ENCODE measurements at places on chromosomes 11 and 22.

DNA sequence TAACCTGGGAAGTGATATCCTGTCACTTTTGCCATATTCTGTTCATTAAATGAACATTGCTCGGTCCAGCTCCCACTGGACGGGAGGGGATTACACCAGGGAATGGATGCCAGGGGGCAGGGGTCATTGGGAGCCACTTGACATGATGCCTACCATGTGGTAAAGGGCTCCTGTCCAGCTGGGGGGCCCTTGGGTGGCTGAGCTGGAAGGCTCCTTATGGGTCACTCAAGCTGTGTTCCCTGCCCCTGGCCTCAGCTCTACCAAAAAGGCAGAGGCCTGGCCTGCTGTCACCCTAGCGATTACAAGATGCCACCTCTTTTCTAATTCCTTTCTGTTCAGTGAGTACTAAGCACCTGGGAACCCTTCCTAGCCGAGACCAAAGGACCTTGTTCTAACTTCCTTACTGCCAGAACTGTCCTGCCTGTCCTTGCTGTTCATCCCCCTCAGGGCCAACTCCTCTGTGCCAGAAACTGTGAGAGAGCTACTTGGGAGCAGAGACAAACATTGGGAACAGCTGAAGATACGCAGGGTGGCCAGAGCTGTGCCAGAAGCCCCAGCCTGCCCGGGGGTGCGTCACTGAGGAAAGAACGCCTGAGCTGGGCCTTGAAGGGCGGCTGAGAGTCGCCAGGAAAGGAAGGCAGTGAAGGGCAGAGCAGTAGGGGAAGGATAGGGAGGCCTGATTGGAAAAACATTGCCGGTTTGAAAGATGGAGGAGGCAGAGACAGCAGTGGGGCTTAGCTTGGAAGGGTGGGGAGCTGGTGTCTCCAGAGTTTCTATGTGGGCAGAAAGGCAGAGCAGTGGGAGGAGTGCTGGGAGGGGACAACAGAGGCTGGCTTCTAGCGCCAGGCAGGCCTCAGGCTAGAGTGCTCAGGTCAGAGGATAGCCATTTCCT lies 12.7 kb upstream of the UVRAG start:
- no peak for DNase-seq

GRCh38 chr22:17366830-17367229 lies 2.4 kb upstream of the CECR2 start:
- peak; percentile 13 for DNase-seq

DNA sequence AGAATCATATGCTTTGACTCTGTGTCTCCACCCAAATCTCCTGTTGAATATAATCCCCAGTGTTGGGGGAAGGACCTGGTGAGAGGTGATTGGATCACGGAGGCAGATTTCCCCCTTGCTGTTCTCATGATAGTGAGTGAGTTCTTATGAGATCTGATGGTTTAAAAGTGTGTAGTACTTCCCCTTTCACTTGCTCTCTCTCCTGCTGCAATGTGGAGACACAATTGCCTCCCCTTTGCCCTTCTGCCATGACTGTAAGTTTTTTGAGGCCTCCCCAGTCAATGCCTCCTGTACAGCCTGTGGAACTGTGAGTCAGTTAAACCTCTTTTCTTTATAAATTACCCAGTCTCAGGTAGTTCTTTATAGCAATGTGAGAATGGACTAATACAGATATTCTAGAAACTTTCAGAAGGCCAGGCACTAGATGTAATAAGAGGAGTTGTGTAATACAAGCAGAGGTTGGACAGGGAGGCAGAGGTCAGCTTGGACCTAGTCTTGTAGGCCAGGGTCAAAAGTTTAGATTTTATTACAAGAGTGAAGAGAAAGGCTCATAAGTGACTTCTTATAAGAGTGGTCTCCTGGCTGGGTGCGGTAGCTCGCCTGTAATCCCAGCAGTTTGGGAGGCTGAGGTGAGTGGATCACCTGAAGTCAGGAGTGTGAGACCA lies 9.3 kb upstream of the SERPING1 start:
- no peak for DNase-seq

- DNase-seq: no peak
Observed at GRCh38 chr22:36055376-36056295, 27.0 kb upstream of the RBFOX2 start.

DNA sequence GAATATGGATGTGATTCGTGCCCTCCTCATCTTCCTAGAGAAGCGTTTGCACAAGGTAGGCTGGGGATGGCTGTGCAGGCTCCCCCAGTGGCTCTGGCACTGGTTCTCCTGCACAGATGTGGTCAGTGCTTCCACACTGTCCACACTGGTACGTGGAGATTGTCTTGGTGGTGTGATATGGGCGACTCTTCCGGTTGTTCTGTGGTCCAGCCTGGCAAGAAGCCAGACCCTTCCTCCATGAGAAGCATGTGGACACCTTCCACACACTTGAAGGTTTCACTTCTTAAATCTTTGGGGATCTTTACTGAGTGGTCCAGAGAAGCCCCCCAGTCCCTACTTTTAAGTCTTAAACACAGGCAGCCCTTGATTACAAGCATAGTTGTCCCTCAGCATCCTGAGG lies 3.8 kb downstream of the RIC8A start:
- DNase-seq: no peak

DNA sequence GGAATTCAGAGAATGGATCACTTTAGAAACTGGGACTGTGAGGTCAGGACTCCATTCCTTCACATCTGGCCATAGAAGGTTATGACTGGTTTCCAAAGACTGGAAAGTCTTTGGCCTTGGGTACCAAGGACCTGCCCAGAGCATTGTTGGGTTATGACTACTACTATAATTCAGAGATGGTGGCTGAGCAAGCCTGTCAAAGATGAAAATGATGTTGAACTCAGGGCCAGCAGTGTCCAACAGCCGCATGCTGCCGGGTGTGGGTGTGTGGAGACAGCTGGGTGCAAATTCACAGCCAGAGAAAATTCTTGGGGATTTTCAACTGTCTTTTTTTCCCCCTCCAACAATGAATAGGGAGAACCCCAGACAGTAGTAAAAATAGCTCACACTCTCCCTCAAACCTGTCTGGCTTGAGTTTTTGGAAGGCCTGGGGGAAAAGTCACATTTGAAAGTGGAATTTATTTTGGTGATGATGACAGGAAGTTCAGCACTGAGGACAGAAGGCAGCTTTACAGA lies 166.8 kb upstream of the NCAM1 start:
- no peak for DNase-seq

GRCh38 chr22:45756558-45756957 lies 84.9 kb downstream of the ATXN10 start:
- no peak for DNase-seq

DNA sequence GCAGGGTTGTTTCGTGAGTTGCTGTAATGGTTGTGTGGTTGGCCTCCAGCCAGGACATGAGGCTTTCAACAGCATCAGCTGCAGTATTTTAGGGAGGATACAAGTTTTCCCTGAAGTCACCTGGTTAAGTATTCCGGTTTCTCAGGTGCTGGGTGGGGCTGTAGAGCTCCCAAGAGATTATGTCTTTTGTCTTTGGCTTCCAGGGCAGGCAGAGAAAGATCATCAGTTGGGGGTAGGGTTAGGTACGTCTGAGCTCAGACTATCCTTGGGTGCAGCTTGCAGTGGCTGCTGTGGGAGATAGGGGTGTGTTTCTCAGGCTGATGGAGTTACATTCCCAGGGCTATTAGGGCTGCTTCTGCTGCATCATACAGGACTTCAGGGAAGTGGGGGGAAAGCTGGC lies 47.5 kb upstream of the MRGPRX1 start:
- DNase-seq: no peak

- no peak for DNase-seq
Observed at GRCh38 chr11:48024635-48025071, 44.3 kb downstream of the PTPRJ start.

DNA sequence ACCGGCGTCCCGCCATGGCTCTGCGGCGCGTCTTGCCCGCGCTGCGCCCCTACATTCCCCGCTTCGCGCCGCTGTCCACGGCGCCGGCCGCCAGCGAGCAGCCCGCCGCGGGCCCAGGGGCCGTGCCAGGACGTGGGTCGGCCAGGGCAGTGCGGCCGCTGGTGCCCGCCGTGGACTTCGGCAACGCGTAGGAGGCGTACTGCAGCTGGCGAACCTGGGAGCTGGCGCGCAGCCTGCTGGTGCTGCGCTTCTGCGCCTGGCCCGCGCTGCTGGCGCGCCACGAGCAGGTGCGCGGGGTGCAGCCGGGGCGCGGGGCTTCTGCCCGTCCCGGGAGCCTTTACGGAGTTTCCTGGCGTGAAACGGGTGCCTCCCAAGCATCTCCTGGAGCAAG lies 20.1 kb downstream of the DGCR6L start:
- DNase-seq: no peak

- no peak for DNase-seq
Observed at GRCh38 chr11:3959903-3960265, 104.4 kb downstream of the STIM1 start.

GRCh38 chr11:102783720-102784119 lies 3.3 kb upstream of the MMP10 start:
- no peak for DNase-seq

DNA sequence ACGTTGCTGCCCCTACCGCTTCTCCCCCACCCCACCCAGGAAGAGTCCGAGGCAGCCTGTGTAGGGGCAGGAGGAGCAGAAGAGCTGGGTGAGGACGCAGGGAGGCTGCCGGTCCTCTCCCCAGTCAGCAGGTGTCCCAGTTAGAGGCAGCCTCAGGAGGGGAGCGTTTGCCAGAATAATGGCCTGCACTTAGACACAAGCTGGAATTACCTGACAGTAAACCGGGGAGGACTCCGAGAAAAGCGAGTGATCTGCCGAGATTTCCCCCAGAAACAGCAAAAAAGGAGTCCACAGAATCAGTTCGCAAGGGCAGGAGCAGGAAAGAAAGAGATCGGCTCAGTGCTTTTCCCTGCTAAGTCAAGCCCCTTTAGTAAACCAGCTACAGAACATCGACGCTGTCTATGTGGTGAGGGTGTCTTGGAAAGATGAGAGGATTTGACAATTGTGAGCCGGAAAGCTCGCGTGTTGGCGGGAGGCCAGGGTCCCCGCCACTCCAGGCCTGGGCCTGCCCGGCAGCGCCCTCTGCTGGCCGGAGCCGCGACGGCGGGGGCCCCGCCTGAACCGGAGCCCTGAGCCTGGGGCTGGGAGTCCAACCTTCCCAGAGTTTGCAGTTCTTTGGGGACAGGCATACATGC lies 17.7 kb upstream of the THRSP start:
- DNase-seq: peak; percentile 65

GRCh38 chr11:113148076-113148475 lies 166.3 kb upstream of the TTC12 start:
- DNase-seq: no peak

- no peak for DNase-seq
Observed at GRCh38 chr11:126350836-126351235, 4.7 kb upstream of the ST3GAL4 start.

- DNase-seq: no peak
Observed at GRCh38 chr11:22472306-22472705, 134.1 kb downstream of the SLC17A6 start.

- no peak for DNase-seq
Observed at GRCh38 chr11:65478388-65479183, 20.3 kb upstream of the MALAT1 start.

DNA sequence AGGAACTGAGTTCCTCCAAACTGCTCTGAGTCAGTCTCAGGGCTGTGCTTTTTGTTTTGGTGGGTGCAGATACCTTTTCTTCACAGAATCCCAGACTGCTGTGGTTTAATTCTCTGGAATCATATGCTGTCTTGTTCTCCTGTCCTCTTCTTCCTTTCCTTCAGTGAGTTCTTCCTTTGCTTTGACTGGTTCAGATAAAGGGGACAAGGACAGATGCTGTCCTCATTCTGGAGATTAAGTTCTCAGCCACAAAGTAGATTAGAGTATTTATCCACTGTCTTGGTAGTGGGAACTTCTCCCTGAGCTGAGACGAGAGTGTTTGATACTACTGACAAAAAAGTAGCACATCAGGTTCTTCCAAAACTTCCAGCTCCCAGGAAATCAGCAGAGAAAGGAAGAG lies 13.3 kb downstream of the ZDHHC5 start:
- no peak for DNase-seq

DNA sequence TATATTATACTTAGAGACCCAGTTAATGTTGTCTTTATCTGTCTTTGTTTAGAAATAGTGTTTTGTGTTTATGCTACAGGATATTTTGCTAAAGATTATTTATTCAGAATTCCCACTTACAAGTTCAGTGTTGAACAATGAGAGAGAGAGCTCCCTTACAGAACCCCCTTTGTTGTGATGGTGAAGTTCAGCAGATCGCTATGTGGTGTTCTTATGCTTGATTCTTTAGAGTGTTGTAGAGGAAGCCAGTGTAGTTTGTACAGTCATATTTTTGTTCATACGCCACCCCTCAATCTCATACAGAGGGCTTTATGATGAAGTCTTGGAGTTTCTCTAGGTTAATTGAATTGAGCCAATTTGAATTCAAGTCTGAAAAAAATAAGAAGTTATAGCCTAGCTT lies 150.2 kb downstream of the TMEM135 start:
- DNase-seq: no peak

GRCh38 chr11:66607126-66607834 lies 9.2 kb upstream of the RBM14 start:
- peak; percentile 6 for DNase-seq

- DNase-seq: no peak
Observed at GRCh38 chr22:28299753-28300152, 379.9 kb downstream of the TTC28 start.

- DNase-seq: no peak
Observed at GRCh38 chr11:114073828-114074381, 14.4 kb downstream of the ZBTB16 start.

DNA sequence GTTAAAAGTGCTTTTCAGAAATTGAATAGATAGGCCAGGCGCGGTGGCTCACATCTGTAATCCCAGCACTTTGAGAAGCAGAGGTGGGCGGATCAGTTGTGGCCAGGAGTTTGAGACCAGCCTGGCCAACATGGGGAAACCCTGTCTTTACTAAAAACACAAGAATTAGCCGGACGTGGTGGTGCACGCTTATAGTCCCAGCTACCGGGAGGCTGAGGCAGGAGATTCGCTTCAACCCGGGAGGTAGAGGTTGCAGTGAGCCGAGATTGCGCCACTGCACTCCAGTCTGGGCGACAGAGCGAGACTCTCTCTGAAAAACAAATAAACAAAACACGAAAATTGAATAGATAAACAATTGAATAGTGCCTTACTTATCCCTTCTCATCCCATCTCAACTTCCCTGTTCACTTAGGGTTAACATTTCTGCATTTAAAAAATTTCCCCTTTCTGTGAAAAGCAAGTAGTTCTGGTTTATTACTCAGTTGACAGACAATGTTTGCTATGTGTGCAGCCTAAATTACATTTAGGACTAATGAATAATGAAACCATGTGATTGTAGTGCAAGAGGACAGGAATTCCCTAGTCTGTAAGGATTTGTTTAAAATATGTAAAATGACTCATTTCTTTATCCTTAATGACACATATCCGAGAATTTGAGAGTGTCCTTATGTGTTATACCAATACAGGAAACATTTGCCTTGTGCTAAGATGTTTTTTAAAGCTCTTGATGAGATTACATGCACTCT lies 6.0 kb downstream of the RNF169 start:
- no peak for DNase-seq
